ENCODE measurements at places on chromosomes 5 and 9. TPM values are rescaled to one million over a fixed set of nuclear protein-coding genes. Genes with fewer than 3 reads are reported as not detected.

DNA sequence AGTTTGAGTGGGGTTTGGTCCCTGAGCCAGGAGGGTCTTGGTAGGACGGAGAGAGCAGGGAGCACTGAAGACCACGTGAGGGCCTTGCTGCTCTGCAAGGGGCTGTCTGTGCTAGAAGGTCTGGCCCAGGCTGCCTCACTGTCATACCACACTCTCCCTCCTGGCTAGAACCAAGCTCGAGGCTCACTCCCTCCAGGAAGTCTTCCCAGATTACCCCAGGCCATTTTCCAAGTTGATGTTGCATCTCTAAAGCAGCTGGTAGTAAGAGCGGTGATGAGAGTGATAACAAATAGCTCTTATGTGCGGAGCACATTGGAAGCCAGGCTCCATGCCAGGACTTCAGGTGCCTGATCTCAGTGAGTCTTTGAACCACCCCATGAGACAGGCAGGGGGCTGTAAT, 6.6 kb downstream of the MYMK start:
- DNase-seq: no peak

- peak; percentile 51 for DNase-seq
These were observed 71.2 kb downstream of the ARRDC3 start for GRCh38 chr5:91311697-91312501.

- DNase-seq: no peak
These were observed 94.4 kb upstream of the IL6ST start for GRCh38 chr5:56088967-56089829.

GRCh38 chr9:128392302-128393144, 21.3 kb downstream of the URM1 start:
- DNase-seq: no peak

GRCh38 chr9:8477450-8477849, 677.9 kb upstream of the DMAC1 start:
- no peak for DNase-seq

DNA sequence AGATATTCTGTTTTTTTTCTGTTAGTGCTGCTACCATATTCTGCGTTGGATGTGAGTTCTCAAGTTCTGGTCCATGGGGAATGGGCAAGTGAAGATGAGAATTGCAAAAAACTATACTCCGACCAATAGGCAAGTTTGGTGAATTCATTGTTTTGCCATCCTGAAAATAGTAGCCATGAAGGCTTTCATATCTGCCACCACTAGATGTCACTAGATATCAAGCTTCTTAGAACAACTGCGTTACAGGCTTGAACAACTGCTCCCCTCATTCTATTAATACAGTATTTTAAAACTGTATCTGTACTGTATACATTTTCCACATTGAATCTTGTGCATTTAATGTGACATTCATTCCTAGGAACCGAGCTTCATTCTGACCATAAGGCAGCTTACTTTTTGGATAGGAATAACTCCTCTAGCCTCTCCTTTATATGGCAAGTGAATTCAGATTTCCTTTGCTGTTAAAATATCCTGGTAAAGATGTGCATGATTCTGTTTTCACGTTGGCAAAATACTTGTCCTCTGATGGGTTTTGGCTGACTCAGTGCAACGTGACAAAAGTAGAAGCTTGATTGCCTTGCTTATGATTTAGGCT, 163.6 kb downstream of the SREK1 start:
- no peak for DNase-seq

GRCh38 chr9:136328622-136329041, 1.3 kb downstream of the GPSM1 start:
- DNase-seq: no peak

DNA sequence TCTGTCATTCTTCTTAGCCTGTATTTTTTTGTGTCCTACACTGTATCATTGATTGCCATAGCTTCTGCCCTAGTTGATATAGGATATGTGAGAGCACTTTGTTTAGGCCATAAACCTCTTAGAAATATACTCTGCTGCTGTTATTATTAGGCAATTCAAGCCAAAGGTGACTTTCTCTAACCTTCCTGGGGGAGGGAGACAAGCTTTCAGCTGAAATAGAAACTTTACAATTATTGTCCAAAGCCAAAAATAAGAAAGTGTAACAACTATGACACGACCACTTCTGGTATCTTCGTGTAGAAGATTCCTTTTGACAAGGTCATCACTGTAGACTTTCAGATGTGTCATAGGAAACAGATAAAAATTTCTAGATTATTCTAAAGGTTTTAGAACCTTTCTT, 12.2 kb upstream of the CSNK1A1 start:
- DNase-seq: no peak

DNA sequence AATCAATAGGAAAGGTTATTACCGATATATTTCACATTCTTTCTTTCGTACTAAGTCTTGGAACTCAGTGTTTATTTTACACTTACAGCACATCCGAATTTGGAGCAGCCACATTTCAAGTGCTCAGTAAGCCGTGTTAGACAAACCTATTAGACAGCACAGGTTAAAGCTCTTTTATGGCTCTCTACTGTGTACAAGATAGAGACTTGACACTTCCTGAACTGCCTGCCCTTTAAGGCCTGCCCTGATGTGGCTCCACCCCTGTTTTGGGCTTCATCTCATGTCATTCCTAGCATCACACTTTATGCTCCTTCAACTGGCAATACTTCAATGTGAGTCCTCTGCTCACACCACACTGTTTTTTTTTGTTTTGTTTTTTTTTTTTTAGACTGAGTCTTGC, 23.5 kb upstream of the SUSD1 start:
- no peak for DNase-seq

Gene C9
- total RNA-seq: 0.53 TPM

Gene TAF11L10
- total RNA-seq: not detected

Gene BASP1
- 12.3 TPM for total RNA-seq

Gene SMIM27
- 9.3 TPM for total RNA-seq

Gene C5orf63
- total RNA-seq: 6.9 TPM
